Activated CD4-positive, alpha-beta memory T cell treated with anti-CD3 and anti-CD28 coated beads for 36 hours (primary cell): ENCODE measurements at places on chromosomes 4 and X. TPM values are rescaled to one million over a fixed set of nuclear protein-coding genes. Genes with fewer than 3 reads are reported as not detected.

DNA sequence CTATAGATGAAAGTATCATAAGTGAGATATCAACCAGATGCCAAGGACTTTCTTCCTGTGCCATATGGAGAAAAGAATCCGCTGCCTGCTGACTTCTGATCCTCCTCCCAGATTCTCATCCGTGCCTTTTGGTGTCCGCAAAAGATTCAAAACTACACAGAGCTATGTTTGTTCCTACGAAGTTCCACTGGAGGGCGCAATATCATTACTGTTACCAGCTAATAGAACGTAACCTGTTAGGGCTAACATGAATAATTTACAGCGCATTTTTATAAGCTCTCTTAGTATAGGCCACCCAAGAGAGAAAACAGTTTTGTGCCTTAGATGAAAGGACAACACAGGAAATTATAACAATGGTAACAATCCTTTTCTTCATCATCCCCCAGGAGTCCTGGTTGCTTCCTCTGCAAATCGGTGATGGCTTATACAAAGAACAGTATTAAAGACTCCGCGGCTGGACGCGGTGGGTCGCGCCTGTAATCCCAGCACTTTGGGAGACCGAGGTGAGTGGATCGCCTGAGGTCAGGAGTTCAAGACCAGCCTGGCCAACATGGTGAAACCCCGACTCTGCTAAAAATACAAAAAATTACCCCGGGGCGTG is 22.8 kb upstream of the CENPVL3 start:
- DNase-seq = peak; percentile 8

Gene TRIM61
- 1.0 TPM for total RNA-seq

GRCh38 chr4:24645765-24646550 is 61.6 kb upstream of the DHX15 start:
- DNase-seq = no peak

GRCh38 chr4:181944527-181944926 is 298.7 kb upstream of the TENM3 start:
- no peak for DNase-seq

- no peak for DNase-seq
Observed at GRCh38 chrX:46208225-46208854, 336.9 kb downstream of the ZNF674 start.

DNA sequence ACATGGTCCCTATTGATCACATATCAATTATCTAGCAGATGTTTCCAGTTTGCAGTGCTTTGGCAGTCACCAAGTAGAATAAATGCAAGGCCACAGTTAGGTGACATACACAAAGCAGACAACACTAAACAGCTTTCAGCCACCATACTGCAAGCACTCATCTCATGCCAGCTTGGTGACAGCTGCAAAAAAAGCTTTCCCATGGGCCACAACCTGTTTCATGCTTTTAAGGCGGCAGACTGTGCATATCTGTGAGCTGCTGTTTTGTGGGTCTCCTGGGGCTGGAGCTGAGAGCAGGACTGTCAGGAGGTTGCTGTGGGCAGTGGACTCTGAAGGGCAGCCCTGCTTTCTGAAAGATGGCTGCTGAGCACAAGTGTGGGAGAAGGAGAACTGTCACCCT is 82.6 kb downstream of the FHDC1 start:
- no peak for DNase-seq

Gene TCEAL7
- total RNA-seq = not detected

- DNase-seq = no peak
Observed at GRCh38 chr4:3476341-3476747, 13.2 kb downstream of the DOK7 start.

DNA sequence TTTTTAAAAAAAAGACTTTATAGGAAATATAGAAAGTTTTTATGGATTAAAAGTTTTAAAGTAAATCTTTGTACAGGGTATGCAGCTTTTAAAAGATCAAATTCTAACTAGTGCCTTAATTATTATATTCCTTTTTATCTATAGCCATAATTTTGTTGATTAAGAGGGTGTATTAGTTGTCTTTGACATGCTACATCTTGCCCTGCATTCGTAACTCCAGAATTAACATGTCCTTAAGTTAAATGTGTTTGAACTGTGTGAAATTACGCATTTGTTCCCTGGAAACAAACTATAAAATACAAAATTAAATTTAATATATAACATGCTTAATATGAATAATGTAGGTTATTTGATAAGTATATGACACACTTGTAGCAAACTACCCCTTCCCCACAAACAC is 66.3 kb downstream of the PTPN13 start:
- DNase-seq = no peak

Gene KLHL4
- total RNA-seq = not detected

- DNase-seq = no peak
Observed at GRCh38 chr4:113645771-113646441, 115.6 kb downstream of the CAMK2D start.

DNA sequence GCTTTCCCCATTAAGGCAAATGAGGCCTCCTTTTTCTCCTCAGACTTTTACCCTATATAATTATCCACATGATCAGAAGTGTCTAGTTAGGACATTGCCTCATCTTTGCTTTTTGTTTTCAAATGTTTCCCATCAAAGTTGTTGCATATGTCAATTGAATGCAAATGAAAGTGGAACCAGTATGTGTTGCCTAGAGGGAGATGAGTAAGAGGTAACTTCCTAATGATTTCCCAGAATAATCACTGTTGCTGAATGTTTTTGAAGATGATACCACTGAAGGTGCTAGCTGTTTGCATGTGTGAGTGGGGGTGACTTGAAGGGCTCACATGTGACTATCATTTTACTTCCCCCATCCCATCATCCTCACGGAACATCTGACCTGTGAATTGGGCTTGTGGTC is 33.9 kb downstream of the PAK3 start:
- peak; percentile 8 for DNase-seq

DNA sequence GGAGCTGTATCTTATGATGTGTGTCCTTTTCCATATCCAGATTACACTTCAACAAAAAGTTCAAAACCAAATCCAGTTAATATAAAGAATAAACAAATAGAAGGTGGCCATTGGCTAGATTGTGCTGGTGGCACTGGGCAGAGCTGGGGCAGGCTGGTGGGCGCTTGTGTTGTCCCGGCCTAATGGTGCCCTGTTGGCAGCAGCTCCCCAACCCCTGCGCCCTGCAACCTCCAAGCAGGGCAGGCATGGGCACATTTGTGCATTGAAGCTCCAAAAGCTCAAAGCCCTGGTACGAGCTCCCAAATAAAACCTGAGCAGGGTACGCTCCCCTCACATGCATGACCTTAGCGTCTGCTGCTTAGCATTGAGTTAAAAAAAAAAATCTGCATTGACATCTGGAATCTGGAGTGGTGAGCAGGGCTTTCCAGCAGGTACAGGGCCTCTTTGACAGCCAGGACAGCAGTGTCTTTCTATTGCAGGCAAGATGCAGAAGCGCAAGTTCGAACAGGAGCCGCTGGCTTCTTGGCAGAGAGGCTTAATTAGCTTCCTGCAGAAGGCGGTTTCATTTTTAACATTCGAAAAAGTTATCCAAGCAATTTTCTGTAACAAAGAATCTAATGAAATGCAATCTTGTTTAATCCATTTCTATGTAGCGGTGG is 25.9 kb upstream of the NYX start:
- no peak for DNase-seq

Gene TKTL1
- 0.21 TPM for total RNA-seq

- DNase-seq = no peak
Observed at GRCh38 chrX:92213786-92214185, 434.6 kb downstream of the PCDH11X start.

- DNase-seq = no peak
Observed at GRCh38 chr4:113181289-113182007, 132.0 kb downstream of the ANK2 start.

GRCh38 chr4:41852229-41852628 is 83.0 kb upstream of the TMEM33 start:
- no peak for DNase-seq

DNA sequence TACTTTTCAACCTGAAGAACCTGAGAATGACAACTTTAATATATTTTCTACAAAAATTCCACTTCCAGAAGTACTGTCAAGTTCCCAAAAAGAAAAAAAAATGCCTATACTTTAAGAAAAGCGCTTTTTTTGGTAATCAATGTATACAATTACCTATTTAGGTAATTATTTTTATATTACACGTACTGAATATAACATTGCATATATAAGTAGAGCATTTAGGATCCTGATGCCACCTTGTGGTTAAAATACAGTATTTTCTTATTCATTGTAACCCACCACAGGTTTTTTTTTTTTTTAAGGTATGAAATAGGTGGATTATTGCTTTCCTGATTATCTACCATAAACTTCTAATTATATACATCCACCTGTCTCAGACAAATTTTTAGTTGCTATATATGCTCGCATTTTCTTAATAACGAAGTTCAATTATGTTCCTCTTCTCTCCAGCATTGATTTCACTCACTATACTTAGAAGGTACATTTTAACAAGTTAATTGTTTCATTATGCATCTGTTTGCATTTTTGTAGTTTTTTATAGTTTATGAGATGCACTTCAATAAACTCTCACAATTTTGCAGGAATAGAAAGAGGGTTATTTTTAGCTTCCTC is 5.2 kb downstream of the MAP9 start:
- no peak for DNase-seq

Gene SLC25A43
- 6.2 TPM for total RNA-seq
